ENCODE measurements at places on chromosomes 16 and 17.

DNA sequence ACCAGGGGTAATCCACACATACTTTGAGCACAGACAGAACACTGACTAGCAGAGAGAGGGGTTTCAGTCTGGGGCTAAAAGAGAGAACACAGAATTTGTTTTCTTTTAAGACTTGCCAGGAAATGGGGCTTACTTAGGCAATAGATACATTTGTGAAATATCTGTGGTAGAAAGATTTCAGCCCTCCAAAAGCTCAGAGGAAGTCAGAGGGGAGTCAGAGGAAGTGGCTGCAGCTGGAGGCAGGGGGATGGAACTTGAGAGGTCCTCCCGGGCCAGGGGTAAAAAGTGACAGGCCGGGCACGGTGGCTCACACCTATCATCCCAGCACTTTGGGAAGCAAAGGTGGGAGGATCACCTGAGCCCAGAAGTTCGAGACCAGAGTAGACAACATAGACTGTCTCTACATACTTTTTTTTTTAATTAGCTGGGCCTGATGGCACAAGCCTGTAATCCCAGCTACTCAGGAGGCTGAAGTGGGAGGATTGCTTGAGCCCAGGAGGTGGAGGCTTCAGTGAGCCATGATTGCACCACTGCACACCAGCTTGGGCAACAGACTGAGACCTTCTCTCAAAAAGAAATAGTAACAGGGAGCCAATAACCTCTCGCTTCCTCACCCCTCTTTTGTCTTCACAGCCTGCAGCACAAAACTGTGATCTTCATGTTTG is 49.9 kb downstream of the NLRC5 start:
- DNase-seq, result no peak

DNA sequence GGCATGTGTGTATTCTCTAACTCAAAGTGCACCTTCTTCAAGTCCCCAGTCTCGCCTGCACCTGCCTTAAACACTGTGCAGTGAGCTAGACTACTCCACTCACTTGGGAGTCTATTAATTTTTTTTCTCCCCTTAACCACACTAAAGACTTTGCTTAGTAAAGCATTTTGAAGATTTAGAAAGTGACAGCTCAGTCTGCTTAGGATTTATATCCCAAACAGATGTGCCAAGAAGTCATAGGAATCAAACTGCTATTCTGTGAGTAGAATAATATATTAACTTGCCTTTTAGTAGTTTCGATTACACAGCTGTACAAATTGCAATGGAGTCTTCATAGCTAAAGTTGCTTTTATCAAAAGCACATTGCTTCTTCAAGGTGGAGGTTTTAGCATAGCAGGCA is 47.2 kb upstream of the MED13 start:
- no peak for DNase-seq

DNA sequence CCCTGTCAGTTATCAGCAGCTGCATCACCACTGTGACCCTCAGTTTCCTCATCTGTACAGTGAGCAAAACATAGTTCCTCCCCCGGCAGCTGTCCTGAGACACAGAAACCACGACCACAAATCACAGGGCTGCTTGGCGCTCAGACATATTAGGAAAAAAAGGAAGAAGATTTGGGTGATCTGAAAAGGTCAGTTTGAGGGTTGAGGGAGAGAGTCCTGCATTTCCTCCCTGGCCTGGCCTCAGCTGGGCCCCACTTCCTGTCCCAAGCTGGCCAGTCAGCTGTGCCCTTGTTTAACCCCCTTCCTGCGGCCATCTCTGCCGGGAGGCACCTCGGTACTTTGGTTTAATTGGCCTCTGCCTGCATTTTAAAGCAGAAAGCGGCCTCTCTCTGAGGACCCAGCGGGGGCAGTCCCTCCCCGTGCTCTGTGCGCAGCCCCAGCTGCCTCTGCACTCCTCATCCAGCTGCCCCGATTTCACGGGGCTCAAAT is 24.0 kb upstream of the CIBAR2 start:
- DNase-seq, result no peak

DNA sequence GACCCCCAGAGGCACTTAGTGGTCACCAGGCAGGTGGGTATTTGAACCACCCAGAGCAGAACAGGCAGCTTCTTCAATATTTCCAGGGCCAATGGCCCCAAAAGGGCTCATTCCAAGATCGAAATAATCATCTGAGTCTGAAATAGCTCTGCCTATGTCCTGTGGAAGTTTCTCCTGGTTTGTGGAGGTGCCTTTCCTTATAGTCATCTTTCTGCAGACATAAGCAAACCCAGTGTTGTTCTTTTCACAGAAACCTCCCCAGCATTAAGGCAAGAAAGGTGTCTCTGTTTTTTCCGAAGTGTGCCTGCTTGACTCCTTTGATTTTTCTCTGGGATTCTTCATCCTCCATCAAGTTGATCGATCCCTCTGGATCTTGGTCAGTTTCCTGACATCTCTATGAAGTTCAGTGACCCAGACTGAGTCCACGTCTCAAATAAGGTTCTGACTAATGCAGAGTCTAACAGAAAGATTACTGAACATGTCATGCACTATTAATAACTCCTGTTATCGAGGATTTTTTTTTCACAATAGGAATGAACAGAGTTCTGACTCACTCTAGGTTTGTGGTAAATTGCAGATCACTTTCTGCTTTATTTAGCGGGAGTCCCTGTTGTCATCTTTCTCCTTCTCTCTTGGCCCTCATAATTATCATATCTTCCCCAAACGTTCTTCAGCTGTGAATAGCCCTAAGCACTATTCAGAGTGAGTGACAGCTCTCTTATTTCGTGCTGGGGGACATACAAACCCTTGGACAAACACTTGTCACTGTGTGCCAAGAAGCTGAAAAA is 1.5 kb downstream of the LRRC3C start:
- DNase-seq, result no peak

DNA sequence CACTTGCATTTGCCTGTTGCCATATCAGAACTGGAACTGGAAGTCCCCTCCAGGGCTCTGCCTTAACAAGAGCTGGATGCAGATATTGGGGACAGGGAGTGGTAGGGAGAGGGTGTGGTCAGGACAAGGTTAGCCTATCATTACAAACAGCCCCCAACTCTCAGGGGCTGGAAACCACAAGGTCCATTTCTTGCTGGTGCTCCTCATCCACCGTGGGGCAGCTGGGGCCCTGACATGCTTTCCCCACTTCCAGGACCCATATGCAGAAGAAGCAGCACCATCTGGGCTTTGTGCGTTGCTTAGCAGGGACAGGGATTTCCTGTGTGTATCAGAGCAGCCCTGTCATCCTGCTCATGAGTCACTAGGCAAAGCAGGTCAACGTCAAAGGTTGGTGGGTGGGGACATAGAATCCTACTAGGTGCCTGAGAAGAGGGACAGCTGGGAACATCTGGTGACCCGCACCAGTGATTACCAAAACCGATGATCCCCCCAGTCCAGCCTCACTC is 26.9 kb downstream of the RGS9 start:
- DNase-seq, result no peak

GRCh38 chr17:58327363-58328194 is 1.0 kb downstream of the TSPOAP1 start:
- no peak for DNase-seq

- DNase-seq, result no peak
Observed at GRCh38 chr17:81966343-81967243, 5.6 kb upstream of the NOTUM start.

DNA sequence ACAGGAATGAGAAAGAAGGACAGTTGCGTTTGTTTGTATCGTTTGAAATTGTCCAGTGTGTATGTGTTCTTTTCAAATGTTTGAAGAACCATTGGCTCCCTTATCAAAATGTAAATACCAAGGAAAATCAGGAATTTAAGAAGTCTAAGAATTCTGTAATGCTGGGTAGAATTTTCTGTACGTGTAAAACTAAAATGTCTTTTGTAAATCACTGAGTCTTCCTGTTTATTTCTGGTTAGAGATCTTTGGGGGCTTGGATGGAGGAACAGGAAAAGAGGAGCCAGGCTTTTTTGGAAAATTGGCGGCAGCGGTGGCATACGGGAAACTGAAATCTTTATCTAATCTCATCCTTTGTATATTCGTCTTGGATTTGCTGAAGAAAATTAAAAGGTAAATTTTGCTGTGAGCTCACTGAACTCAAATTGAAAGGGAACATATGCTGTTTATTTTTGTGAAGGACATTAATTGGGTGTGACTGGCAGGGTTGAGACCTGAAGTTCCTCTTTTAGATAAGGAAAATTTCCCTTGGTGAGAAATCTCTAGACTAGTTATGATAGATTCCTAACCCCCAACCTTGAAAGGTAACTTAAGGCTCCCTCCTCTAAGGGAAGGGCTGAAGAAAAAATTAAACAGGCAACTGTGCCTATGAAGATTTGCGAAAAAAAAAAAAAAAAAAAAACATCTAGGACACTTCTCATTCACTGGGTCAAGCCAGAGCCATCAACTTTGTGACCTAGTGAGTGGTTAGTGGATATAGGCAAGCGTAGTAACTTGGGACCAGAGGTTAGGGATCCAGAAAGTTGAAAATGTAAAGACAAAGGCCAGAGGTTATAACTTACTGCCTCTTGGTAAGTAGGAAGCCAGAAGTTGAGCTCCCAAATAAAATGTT is 10.8 kb downstream of the TAT start:
- no peak for DNase-seq

DNA sequence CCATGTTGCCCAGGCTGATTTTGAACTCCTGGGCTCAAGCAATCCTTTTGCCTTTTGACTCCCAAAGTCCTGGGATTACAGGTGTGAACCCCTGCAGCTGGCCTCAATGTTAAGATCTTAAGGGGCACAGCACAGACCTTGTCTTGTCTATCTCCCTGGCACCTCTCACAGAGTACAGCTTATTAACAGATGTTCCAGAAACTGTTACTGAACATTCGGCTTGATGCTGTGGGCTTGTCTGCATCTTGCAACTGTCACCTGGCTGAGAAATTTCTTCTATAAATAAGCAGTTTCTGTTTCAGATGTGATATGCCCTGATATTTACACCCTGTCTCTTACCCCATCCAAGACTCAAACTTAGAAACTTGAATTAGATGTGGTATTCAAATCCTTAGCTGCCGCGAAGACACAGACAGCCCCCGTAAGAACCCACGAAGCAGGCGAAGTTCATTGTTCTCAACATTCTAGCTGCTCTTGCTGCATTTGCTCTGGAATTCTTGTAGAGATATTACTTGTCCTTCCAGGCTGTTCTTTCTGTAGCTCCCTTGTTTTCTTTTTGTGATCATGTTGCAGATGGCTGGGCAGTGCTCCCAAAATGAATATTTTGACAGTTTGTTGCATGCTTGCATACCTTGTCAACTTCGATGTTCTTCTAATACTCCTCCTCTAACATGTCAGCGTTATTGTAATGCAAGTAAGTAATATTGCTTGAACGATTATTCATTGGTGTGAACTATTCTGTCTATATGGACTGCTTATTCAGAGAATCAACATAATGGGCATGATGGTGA is at the start of gene TNFRSF17:
Gene TNFRSF17 (plus strand): TSS at position 450 of the 791 bp plus-strand sequence. CDS start 115 bp downstream, at position 565.
- DNase-seq, result no peak

- no peak for DNase-seq
Observed at GRCh38 chr17:57271821-57272220, 15.5 kb downstream of the MSI2 start.

DNA sequence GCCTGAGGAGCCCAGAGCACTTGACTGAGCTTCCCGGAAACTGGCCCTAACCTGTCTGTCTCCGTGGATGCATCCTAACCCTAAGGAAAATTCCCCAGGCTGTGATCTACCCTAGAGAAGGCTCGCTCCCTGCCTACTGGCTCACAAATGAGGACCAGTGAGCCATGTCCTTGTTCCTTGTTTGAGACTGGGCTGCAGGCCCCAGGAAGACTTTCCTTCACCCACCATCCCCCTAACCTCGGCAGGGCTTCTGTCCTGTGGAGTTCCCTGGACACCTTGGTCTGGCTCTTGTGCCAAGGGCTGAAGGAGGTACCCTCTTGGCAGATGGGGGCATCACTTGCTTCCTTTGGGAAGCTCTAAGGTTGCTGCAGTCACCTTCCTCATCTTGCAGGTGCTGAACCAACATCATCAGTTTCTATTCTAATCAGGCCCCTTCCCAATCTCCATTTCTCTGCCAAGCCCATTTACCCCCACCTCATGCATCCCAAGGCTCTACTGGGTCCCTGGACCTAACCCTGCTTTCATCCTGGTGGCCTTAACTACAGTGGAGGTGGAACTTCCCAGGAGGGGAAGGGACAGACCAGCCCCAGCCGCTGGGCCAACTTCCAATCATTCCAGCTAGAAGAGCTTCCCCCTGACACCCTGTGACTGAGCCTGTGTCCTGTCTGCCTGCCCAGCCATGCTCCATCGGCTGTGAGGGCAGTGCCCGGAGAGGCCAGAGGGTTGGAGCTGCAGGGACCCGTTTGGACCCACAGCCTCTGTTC is 12.4 kb downstream of the RNF40 start:
- DNase-seq, result no peak

DNA sequence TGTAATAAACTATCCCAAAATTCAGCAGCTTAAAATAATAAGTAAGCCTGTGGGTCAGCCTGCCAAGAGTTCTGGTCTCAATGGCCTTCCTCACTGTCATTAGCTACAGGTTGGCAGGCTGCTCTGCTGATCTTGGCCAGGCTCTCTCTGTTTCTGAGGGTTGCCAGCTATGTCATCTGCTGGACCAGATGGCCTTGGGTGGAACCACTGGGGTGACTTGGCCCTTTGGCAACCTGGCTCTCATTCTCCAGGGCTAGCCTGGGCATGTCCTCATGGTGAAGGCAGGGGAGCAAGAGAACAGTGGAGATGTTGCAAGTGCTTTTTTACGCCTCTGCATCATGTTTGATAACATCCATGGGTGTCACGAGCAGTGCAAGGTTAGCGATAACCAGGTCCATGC is 13.9 kb downstream of the ITGAM start:
- no peak for DNase-seq

GRCh38 chr17:7176841-7177190 is 2.4 kb downstream of the ASGR1 start:
- DNase-seq, result no peak

- no peak for DNase-seq
Observed at GRCh38 chr17:4208238-4208637, 55.5 kb downstream of the ANKFY1 start.

DNA sequence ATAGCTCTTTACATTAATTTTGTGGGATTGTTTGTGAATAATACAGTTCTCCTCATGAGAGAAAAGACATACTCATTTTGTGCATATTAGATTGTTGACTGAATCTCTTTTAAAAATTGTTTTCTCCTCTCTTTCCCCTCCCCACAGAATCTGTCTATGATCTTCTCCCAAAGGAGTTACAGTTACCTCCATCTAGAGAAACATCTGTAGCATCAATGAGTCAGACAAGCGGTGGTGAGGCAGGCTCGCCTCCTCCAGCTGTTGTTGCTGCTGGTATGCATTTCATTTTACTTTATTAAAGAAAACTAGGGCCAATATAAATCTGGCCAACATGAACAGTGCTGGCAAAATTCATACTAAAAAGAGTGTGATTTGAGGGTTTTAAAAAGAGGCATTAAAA is 60.5 kb downstream of the NFAT5 start:
- DNase-seq, result no peak

DNA sequence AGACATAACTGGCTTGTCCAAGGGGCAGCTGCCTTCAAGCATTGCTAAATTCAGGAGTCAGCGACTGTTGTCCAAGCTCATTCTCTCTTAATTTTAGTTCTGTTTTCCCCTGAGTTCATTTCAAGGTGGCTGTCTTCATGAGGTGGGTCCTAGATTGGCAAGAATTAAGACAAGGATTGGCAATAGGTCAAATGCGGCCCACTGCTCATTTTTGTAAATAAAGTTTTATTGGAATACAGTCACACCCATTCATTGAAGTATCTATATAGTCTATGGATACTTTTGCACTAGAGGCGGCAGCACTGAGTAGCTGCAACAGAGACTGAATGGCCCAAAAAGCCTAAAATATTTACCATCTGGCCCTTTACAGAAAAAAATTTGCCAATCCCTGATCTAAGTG is 73.8 kb downstream of the TMEM114 start:
- no peak for DNase-seq

GRCh38 chr17:67672592-67673335 is 45.0 kb upstream of the NOL11 start:
- DNase-seq, result no peak
